ENCODE measurements at places on chromosomes 13 and 19.
A peak's percentile ranks its signal among the peaks of the same experiment; 100 is the strongest.

DNA sequence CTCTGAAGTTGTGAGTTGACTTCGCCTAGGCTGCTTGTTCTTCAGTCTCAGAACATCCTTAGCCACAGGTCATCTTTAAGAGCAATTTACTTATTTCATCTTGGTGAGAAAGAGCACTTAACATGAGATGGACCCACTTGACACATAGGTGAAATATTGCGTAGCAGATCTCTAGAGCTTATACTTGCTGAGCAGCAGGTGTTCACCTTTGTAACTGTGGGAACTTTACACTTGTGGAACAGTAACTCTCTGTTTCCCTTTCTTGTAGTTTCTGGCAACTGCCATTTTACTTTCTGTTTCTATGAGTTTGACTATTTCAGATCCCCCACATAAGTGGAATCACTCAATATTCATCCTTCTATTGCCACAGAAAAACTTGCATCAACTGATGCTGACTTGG is 95.7 kb downstream of the SLC10A2 start:
- no peak for DNase-seq

DNA sequence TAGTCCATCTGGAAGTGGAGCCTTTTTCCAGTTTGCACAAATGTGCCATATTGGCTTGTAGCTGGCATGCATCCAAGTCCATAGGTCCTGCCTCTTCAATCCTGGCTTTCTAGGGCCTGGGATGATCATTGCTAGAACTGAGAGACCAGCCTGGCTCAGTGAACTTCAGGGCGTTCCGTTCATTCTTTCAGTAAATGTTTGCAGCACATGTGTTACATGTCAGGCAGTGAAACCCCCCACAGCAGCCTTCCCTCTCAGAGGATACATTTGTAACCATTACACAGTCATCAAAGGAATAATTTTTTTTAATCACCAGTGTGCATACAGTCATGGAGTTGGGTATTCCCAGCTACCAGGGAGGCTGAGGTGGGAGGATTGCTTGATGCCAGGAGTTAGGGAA is 9.7 kb downstream of the FUT2 start:
- DNase-seq: no peak

DNA sequence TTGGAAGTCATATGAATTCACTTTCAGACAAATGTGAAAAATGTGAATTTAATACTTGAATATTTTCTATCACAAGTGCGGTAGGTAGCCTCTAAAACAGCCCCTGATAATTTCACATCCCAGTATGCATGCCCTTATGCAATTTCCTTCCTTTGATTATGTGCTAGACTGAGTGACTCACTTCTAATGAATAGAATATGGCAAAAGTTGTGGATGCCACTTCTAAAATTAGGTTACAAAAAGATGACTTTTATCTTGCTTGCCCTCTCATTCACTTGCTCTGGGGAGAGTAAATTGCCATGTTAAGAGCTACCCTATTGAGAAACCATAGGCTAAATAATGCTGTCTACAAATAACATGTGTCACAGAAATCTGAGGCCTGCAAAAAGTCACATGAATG is 402.5 kb upstream of the PCDH9 start:
- DNase-seq: no peak

DNA sequence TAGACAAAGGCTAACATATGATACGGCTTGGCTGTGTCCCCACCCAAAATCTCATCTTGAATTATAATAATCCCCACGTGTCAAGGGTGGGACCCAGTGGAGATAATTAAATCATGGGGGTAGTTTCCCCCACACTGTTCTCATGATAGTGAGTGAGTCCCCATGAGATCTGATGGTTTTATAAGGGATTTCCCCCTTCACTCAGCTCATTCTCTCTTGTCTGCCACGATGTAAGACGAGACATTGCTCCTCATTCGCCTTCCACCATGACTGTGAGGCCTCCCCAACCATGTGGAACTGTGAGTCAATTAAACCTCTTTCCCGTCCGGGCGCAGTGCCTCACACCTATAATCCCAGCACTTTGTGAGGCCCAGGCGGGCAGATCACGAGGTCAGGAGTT is 143.5 kb downstream of the RXFP2 start:
- no peak for DNase-seq

GRCh38 chr19:30689474-30689873 is 317.3 kb downstream of the ZNF536 start:
- no peak for DNase-seq

DNA sequence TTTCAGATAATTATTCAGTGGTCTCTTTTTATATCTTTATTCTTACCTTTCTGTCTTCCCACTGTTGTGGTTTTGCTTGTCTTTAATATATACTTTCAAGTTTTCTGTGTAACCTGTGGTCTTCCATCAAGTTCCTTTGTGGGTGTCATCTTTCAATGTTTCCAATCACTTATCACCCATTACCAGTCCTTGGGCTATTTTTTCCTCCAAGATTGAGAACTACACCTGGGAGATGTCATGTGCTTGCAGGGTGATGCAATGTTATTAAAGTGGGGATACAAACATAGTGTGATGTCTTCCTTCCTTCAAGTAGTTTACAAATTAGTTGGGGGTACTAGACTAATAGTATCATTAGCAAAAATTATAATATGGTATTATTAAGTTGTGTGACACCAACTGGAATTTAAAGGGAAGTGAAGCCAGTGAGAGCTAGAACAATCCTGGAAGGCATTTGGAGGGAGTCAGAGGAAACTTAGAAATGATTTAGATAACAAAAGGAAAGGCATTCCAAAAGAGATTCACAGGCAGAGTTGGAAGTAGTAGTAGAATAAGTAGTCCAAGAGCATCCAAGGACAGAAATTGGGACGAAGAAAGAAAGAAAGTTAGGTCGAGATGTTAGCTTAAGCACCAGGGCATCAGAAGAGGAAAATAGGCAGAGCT is 3.4 kb downstream of the FNDC3A start:
- DNase-seq: no peak

- peak; percentile 7 for DNase-seq
Observed at GRCh38 chr13:59721926-59722910, 441.5 kb downstream of the DIAPH3 start.

DNA sequence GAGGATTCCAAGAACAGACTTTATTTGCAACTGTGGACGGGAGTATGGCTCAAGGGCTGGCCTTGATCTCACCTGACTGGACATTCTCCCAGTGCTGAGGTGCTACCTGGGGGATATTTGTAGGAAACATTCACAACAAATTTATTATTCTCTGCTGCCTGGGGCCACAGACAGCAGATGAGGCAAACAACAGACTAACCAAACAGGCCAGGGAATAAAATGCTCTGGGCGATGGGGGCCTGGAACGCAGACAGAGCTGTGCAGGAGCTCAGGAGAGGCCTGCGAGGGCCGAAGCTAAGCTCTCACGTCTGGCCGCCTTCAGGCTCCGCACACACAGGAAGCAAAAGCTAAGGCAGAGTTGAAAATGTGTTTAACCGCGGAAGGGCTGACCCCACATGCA is 7.8 kb downstream of the PLPP2 start:
- no peak for DNase-seq

- DNase-seq: no peak
Observed at GRCh38 chr19:45305421-45305820, 17.3 kb downstream of the CKM start.

DNA sequence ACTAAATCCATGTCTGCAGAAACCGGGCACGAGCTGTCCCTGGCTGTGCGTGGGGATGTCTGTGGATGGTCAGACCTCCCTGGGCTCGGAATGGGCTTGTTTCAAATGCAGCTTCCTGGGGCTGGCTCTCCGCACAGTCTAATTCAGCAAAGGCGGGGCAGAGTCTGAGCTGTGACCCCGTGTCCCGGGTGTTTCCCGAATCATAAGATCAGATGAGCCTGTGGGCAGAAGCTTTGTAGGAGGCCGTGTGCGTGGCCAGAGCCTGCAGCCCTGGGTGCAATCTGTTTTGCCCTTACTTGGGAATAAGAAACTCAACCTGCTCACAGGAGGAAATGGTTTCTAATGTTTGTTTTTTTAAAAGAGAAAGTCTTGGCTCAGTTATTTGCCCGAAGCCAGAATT is 13.9 kb upstream of the GNA11 start:
- no peak for DNase-seq

- DNase-seq: no peak
Observed at GRCh38 chr13:20116213-20116612, 44.6 kb downstream of the GJA3 start.

- peak; percentile 7 for DNase-seq
Observed at GRCh38 chr19:29779921-29780320, 31.9 kb upstream of the CCNE1 start.

DNA sequence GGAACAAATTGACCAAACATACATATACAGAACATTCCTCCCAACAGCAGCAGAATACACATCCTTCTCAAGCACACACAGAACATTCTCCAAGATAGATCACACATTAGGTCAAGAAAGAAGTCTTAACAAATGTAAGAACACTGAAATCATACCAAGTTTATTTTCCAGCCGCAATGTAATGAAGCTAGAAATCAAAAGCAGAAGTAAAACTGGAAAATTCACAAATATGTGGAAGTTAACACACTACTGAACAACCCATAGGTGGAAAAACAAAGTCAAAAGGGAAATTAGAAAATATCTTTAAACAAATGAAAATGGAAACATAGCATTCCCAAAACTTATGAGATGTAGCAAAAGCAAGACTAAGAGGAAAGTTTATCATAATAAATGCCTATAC is 692.6 kb downstream of the DIAPH3 start:
- no peak for DNase-seq

DNA sequence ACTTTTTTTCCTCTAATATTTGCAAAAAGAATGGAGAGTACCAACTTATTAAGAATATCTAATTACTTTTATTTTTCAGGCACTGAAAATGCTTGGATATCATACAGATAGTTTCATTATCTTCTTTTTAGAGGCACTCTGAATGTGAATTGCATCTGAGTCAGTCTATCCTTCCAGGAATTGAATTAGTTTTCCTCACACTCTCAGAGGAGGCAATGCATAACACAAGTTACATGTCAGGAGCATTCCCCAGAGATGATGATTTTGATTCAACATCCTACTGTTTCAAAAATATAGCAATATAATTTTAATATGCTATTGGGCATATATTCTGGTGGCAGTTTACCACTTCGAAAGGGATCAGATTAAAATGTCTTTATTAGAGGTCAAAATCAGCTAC is 1315.4 kb downstream of the PCDH9 start:
- no peak for DNase-seq

DNA sequence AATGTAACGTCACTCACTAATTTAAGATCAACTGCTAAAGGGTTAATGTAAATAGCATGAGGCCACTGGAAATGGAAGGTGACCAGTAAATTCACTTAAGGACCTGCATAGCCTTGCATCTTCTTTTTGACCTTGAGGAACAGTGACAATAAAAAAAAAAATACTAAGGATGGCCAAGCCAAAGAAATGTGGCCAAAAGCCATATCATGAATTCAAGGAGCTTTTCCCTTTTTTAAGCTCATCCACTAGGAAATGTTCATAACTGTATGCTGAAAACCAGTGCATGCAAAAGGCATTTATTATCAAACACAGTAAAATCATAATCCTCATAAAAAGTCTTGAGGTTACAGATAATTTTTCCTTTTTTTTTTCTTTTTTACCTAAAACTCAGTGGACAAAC is 77.5 kb downstream of the LHFPL6 start:
- no peak for DNase-seq

DNA sequence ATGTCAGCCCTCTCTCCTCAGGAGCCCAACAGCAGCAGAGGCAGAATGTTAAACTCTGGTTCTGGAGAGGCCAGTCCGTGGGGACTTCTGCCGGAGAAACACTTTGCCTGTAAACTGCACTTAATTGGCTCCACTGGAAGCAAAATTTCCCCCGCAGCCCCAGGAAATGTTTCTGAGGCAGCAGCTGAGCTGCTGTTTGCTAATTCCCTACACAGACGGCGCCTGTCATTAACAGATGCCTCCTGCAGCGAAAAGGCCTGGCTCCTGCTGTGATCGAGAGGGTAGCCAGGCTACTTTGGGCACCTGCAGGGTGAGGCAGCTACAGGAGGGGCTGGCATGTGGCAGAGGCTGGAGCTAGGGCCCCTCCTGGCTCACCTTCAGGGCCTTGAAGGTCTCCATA is 5.2 kb upstream of the TM6SF2 start:
- no peak for DNase-seq

DNA sequence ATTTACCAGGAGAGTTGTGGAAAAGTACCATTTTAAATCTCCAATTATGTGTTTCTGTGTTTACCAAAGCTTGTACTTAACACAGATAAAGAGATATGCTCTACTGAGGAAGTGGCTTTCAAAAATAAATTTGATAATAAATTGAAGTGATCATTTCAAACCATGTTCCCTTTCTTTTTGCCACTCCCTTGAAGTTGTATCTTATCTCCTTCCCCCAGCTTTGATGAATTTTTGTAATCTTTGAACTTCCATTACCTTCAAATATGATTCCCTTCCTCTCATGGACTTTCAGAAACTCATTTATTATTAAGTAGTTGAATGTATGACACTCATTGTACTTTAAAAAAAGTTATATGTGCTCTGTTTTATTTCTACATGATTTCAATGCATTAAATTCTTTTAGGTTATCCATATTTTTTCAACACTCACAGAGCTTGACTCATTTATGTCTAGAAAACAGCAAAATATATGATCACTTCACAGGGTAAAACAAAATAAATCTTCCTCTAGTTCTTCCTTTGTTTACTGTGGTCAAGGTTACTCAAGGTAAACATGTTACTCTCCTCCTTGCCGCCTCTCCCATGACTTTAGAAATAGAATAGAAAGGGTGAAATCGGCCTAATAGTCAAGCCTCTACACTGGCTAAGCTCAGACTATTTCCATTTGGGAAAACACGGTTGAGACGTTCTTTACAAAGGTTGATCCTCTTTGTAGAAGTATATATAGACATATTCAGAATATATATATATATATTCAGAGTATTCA is 251.2 kb upstream of the SPRY2 start:
- DNase-seq: no peak

GRCh38 chr19:5018224-5019015 is 49.5 kb downstream of the KDM4B start:
- no peak for DNase-seq

DNA sequence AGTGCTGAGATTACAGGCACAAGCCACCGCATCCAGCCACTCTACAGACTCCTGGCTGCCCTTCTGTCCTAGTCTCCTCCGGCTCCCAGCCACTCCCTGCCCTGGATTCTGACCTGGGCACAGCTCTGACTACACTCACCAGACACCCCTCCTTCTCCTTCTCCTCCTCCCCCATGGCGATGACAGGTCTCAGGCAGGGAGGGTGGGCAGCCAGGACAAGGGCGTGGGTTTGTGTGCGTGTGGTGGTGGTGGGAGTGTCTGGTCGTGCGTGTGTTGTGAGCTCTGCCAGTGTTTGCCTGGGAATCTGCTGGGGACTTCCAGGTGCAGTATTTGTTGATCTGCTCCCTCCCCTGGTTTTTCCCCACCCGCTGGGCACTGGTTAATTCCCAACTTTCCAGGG is 3.0 kb upstream of the NCCRP1 start:
- no peak for DNase-seq

- no peak for DNase-seq
Observed at GRCh38 chr19:58279925-58280316, 1.2 kb downstream of the ZNF8 start.

GRCh38 chr13:36211567-36211966 is 2.8 kb downstream of the SOHLH2 start:
- DNase-seq: no peak

DNA sequence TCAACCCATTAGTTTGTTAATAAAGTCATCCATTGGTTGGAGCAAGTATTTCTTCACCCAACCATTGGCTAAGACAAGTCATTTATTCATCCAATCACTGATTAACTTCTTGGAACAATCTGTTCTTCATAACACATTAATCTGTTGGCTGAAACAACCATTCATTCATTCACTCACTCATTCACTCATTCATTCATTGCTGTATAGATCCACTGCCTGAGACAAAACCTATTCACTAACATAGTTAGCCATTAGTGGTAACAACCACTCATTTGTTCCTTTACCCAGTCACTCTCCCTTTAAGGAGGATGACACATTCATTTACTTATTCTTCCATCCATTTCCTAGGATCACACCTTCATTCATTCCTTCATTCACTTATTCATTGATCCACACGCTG is 15.2 kb downstream of the EML2 start:
- no peak for DNase-seq
